ENCODE measurements at places on chromosomes 2 and 18.
A peak's percentile ranks its signal among the peaks of the same experiment; 100 is the strongest.

GRCh38 chr2:173511942-173512341 is 157.3 kb downstream of the CDCA7 start:
- DNase-seq, result no peak

DNA sequence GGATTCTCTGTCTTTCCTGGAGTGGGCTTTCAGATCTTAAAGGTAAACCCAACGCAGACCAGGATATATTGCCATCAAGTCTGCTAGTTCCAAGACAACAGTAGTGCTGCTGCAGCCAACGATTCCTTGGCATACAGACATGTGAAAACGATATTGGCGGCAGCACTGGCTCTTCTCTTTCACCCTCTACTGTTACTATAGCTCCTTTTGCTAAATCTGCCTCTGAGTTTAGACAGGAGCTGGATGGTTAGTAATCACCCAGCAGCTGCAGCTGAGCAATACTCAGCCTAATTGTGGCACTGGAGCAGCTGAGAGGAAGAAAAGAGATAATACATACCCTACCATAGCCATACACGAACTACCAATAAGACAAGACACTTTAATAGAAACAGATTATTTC is 4.0 kb downstream of the YES1 start:
- DNase-seq, result peak; percentile 74

DNA sequence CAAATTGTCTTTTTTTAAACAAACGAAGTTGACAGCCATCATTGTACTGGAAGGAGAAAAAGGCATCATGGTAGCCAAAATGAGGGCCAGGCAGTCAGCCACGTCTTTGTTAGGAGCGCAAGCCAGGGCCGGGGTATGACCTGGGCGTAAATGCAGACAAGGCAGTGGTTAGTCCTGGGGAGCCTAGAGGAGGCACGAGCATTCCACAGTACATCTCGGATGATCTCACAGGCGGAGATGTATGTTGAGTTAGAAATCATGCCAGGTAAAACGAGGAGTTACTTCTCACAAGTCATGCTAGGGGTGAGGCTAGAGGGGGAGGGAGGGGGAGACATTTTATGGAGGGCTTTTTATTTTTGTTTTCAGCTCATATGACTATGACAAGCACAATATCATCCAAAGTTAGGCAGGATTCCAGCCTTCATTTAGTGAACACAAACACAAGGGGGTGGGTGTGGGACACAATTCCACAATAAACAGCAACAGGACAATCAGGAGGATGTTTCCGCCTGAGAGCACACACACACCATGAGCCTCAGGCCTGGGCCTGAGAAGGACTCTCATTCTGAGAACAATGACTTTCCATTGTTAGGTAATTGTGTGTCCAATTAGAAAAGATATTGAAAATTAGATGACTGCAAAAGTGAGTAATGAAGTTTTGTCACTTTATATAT is 64.4 kb upstream of the PGAP1 start:
- no peak for DNase-seq

DNA sequence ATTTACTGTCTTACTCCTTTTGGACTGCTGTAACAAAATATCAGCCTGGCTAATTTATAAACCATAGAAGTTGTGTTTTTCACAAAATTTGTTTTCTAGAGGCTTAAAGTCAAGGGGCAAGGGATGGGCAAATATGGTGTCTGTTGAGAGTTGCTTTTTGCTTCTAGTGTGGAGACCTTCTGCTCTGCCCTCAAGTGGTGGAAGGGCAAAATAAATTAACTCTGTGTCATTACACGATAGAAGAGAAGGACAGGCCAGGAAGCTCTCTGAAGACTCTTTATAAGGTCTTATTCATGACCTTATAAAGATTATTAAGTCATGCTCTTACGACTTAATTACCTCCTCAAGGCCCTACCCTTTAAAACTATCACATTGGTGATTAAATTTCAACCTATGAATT is 181.2 kb upstream of the LRATD1 start:
- DNase-seq, result no peak

DNA sequence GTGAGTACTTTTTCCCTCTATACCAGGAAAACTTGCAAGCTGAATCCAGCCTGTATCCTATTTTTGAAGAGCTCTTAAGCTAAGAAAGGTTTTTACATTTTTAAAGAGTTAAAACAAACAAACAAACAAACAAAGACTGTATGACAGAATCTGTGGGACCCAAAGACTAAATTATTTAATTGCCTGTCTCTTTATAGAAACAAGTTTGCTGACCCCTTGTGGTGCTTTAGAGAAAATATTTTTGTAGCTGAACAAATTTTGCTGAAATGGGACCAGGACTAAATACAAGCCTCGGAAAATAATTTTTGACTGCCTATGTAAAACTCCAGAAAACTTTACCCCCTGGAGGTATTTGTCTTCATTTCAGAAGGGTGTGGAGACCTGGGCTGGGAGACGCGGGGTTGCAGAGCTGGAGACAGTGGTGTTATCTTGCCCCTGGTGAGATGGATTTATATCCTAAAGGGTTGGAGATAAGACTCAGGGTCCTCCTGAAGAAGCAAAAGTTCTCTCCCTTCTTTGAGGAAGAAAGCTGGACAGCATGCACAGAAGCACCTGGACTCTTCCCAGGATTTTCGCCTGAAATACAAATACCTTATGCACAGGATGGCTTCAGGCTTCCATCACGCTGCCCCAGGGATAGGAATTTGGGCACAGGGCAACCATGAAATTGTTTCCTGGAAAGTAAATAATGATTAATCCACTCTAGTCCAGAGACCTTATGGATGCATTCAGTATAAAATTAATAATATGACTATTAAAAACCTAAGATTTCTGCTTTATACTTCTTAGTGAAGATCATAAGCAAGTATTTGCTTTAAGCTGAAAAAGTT is 54.3 kb downstream of the TMX3 start:
- peak; percentile 70 for DNase-seq

All from brain (organoid and tissue), 16 donors.